ENCODE measurements at places on chromosomes 6 and 20.

- DNase-seq: no peak
Observed at GRCh38 chr6:45917439-45917838, 98.2 kb downstream of the CLIC5 start.

DNA sequence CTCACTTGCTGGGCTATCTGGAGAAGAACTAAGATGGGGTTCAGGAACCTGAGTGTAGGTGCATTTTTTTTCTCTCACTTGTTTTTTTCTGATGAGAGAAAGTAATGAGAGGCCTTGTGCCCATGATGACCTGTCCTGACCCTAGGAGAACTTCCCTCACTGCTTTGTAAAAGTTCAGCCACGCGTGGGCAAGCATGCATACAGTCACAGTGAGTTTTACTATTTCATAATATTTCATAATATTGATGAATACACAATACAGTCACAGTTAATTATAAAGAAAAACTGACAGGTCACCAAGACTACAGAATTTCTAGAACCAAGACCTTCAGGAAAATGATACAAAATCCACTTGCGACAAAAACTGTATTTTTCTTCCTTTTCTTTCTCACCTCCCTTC lies 111.8 kb downstream of the MAP7 start:
- DNase-seq: no peak

DNA sequence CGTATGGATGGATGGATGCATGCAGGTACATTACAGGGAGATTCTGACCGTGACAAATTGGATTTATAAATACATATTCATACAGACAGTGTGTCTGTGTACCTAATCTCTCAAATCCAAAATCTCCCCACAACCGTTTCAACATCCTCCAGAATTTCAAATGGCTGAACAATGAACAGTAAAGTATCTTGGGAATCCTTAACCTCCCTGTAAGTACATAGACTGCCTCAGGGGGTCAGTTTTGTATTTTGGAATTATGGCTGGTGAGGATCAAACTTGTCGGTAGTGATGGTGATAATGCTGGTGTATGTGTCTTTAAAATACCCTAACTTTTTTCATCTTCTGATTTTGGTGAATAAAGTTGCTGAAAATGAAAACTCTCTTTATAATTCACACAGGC lies 246.2 kb downstream of the FOXC1 start:
- no peak for DNase-seq

DNA sequence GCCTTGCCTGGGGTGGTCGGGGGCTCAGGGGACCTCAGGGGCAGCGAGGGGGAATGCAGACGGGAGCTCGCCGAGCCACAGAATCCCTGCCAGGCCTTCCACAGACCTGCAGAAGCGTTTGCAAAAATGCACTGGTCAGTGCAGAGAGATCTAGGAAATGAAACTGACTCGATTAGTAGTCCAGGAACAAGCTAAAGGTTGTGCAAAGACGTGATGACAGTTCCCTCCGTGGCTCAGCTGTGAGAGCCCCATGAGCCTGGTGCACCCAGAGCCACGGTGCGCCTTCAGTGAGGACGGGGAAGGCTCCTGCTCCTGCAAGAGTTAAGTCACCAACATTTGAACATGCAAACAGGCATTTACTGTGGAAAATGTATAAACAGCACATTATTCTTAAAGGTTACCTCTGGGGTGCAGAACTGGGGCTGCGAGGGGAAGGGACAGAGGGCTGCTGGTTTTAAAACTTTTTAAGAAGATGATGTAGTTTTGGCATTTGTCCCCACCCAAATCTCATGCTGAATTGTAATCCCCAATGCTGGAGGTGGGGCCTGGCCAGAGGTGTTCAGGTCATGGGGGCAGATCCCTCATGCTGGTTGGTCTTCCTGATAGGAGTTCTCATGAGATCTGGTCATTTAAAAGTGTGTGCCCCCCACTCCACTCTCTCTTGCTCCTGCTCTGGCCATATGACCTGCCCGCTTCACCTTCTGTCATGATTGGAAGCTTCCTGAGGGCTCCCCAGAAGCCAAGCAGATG lies 147.3 kb downstream of the DLL1 start:
- no peak for DNase-seq

- DNase-seq: no peak
Observed at GRCh38 chr6:154830771-154831170, 97.6 kb downstream of the SCAF8 start.

DNA sequence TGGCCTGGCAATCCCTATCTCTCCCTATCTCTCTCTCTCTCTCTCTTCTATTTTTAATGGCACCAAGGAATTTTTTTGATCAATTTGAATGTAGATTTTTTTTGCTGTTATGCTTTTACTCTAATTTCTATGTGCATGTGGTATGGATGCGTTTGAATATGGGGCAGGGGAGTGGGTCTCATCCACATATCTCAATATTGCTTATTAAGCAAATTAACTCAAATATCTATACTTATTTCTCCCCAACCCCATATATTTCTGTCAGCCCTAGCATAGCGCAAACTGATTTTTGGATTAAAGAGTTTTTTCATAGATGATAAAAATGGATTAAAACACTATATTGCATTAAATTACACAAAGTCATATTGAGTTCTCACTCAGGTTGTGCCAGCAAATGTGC lies 210.2 kb downstream of the KHDRBS2 start:
- no peak for DNase-seq

DNA sequence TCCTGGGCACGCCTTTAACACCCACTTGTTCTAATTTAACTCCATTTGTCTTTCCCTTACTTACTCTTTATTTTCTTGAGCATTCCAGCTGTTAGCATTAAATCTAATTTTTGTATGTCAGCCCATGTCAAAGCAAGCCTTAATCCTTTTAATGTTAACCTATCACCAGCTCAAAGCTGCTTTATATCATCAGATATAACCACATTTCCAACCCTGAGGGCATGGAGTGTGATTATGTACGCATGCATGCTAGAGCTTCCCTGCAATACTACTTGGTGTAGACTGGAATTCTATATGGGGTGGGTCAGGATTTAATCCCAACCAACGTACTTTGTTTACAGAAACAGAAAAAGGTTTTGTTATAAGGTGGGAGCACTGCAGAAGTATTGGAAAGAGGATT lies 139.4 kb upstream of the HMGN3 start:
- no peak for DNase-seq

GRCh38 chr6:155056756-155057155 lies 61.6 kb downstream of the TIAM2 start:
- no peak for DNase-seq

GRCh38 chr20:5703681-5704101 lies 46.5 kb upstream of the SHLD1 start:
- DNase-seq: no peak
